ENCODE measurements at places on chromosomes 13 and 19. TPM values are rescaled to one million over a fixed set of nuclear protein-coding genes. Genes with fewer than 3 reads are reported as not detected.

DNA sequence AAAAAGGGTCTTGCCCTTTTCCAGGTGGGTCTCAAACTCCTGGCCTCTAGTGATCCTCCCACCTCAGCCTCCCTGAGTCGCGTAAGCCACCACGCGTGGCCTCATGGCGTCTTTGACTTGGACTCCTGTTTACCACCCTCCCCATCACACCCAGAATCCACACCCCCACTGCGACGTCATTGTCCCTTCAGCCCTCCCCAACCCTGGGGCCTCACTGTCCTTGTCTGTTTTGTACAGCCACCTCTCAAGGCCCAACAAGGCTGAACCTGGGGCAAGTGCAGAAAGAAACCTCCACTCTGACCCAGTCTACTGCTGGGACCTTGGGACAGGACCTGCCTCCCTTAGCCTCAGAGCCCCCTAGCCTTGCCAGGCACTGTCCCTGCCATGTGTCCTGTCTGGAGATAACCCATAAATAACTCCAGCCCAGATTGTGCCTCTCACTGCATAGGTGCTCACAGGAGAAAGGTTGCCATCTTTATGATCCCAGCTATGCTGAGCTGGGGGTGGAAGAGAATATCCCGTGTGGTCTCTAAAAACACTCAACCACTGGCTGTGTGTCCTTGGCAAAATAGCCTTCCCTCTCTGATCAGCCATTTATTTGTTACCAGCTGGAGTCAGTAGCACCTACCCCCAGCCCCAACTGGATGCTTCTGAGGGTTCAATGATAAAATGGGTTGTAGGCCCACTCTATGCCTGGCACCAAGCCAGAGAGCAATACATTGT lies 1.8 kb upstream of the IFI30 start:
- no peak for DNase-seq

- DNase-seq: no peak
Measured at GRCh38 chr13:108911807-108912206, 282.4 kb downstream of the MYO16 start.

DNA sequence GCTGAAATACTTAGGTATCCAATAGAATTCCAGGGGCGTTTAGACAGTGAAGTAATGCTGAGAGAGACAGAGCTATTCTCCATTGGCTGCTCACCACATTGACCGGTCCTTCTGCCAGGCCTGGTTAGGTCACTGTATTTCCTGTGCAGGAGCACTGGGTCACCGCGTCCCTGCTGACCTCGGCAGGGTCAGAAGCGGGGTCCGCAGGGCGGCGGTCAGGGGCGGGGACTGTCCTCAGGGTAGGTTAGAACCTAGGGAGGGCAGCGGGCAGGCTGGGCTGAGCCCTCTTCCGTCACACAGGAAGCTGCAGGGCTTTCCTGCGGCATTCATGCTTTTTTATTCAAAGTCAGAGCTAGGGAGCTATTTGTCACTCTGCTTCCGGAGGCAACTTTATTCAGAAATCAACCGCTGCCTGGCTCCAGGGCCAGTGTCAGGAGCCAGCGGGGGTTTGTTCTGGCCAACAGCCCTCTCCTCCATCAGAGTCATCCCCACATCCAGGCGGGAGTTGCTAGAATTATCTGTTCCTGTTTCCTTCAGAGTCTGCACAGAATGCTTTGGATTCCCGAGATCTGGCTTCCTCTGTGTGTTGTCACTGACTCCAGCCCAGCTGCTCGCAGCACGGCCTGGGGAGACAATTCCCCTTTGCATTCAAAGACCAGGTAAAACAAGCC lies 81.2 kb upstream of the WASF3 start:
- DNase-seq: peak; percentile 37

DNA sequence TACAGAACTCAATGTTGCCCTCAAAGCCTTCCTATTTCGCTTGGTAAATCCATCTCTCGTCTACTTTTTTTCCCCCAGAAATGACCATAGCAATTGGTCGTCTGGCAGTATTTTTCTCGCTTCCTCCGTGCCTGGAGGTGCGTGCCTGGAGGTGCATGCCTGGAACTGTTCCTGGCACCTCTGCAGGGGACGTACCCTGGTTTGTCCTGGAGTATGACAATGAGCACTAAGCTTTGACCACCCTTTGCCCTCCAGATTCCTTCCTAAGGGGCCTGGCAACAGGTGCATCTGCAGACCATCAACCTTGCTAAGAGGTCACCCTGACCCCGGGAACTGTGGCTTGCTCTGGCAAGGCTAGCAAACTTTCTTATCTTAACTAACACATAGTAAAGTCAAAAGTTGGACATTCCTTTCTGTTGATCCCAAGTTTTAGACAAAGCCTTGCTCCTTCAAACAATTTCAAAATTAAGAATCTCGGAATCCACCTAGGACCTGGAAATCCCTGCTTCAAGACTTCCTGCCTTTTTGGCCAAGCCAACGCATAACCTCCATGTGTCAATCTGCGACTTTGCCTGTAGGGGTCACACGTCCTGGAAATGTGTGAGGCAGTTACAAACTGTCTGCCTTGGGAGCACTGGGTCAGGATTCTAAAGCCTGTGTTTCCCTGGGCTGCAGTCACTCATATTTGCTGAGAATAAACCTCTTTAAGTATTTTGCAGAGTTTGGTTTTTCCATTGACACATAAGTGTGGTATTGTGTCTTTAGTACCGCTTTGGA lies 28.8 kb upstream of the TUBGCP3 start:
- no peak for DNase-seq

GRCh38 chr19:52638601-52639000 lies 446 bp upstream of the ZNF83 start:
- no peak for DNase-seq

DNA sequence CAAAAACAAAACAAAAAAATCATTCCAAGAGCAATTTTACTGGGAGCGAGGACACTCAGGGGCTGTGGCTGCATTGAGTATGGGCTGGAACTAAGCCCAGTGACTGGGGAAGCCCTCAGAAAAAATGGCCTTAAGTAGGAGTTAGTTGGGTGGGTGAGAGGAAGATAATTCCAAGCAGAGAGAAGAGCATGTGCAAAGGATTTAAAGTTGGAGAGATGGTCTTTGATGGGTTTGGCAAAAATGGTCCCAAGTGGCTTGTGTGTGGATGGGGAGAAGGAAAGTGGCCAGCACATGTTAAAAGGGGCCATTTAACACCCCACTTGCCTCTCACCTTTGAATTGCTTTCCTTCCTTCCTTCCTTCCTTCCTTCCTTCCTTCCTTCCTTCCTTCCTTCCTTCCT lies 6.7 kb upstream of the CYP4F22 start:
- DNase-seq: no peak

DNA sequence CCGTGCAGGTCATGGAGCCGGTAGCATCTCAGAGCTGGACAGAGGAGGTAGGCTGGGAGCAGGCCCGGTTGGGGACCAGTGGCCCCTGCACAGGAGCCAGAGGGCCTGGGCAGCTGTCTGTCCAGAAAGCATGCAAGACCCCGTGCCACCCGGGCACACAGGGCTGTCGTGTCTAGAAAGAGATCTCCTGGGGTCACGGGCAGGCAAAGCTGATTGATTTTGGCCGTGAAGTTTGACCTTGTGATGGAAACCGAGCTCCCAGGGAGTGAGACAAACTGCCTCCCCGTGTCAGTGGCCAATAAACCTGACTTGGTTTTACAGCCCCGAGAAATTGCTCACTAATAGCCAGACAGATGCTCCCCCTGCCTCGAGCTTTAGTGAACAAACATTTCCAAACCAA lies 98.8 kb downstream of the KDM4B start:
- DNase-seq: no peak

- no peak for DNase-seq
Measured at GRCh38 chr19:33691736-33692135, 70.0 kb downstream of the CHST8 start.

DNA sequence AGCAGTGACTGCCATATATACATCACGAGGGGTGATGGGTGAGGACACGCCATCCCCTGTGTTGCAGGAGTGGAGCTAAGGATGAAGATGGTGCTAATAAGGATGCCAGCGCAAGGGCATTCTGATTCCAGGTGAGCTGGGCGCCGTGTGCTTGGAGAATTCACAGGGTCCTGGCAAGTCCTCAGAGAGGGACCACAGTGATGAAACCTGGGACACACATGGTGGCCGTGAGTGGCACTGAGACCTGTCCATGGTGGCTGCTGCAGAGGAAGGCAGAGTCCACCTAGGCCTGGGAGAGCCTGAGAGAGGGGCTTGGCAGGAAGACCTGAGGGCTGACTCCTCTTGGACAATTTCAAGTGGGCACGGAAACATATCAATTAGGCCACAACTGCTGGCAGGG lies 65.2 kb downstream of the RFX2 start:
- DNase-seq: peak; percentile 23

GRCh38 chr13:85828094-85828684 lies 29.0 kb upstream of the SLITRK6 start:
- no peak for DNase-seq

DNA sequence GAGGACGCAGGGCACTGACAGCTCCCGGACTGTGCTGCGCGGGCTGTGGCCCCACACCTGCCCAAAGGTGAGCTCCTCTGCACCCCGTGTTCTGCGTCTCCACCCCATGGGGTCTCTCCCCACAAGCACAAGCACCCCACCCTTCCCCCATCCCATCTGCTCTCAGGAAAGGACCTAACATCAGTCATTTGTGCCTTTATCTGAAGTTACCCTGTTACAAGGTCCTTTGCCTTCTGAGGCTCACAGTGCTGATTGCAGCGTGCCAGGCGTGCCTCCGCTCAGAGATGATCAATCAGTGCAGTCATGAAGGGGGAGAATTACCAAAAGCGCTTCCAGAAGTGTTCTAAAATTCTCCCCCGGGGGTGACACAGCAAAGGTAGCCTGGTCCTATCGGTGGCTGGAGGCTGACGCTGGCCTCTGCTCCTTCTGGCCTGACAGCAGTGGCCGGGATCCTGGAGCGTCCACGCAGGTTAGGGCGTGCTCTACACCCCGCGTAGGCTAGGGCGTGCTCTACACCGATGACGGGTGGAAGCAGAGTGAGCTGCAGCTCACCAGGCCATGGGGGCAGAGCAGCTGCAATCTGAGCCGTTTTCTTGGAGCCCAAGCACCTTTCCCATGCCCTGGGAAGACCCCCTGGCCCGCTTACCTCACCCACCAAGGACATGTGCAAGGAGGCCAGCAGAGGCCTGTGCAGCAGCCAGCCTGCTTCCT lies 84.7 kb upstream of the TM9SF2 start:
- DNase-seq: no peak

DNA sequence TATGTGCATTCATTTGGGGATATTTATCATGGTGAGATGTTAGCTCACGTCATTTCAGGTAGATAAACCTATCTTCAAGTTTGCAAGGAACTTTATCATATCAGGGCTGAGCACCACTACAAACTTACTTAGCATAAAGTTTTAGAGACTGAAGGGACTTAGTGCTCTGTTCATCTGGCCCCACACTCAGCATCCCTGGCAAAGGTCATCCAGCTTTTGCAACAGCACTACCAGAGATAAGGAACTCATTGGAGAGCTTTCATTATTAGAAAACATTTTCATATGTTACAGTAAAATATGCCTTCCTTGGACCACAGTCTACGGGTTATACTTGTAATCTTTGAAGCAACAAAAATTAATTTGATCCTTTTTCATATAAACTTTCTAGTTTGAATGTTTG lies 263.4 kb downstream of the POU4F1 start:
- no peak for DNase-seq

DNA sequence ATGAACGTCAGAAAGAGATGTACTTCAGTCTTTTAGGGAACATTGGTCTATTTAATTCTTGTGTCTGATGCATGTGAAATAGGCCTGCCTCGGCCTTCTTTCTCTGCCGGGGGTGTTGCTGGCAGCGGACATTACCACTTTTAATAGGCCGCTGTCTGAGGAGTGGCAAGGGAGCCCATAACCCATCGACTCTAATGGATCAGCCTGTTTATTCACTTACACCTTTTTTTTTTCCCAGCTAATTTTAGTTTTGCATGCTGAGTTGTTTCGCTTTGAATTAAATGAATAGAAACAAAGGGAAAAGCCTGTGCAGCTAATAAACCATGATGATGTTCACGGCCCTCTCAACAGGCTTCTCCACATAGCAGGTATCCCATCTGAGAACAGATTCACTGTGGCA lies 78.4 kb downstream of the KCTD15 start:
- peak; percentile 7 for DNase-seq

DNA sequence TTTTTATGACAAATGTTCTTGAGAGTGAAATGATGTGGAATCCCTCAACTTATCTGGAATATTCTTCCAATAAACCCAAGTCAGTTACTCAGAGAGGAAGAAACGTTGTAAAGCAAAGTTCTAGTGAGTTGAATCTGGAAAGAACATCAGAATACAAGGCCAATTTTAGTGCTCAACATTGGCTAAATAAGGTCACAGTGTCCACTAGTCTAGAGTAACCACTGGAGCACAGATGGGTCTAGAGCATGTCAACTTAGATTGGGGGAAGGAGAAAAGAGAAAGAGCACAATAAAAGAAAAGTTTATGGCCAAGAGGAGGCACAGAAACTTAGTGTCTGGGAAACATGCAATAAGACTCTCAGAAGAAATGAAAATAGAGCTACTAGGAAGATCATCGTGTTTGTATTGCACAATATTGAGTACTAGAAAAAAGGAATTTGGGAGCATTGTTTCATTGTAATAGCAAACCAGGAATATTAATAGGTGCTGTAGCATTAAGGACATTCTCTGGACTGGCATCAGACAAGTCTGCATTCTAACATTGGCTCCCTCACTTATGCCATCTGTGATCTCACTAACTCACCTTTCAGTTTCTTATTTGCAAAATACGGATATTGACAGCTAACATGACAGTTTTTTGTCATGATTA lies 1318.5 kb downstream of the PCDH9 start:
- no peak for DNase-seq

DNA sequence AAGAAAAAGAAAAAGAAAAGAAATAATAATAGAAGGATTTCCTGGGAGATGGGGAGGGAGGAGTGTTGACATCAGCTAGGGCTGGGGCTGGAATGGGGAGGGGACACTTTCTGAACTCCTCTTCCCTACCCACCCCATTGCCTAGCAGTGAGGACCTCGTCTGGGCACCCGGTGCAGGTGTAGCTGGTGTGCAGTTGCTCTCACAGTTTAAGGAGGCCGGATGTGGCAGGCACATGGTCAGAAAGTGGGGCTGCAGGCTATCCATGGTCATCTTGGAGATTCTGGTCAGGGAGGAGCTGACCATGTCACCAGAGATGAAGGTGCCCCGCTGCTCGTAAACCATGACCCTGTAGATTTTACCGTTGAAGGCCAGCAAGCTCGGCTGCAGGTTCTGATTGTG lies 8.5 kb upstream of the TUBB4A start:
- DNase-seq: no peak

The LILRA6 gene
- total RNA-seq: 1.6 TPM

The CDKN2D gene
- total RNA-seq: 5.4 TPM

The METTL21C gene
- total RNA-seq: not detected

The ZFP82 gene
- total RNA-seq: 10.2 TPM

The SLC8A2 gene
- 2.7 TPM for total RNA-seq

The STK24 gene
- total RNA-seq: 160 TPM

The UHRF1 gene
- total RNA-seq: 1.9 TPM
